Vein endothelial cell (primary cell): ENCODE measurements at places on chromosomes 11 and 22. TPM values are rescaled to one million over a fixed set of nuclear protein-coding genes. Genes with fewer than 3 reads are reported as not detected.

OTOG gene
- not detected in 2 replicates for total RNA-seq

OR5P2 gene
- total RNA-seq = 0.33 TPM in 1 of 2 replicates, not detected in the other

TBX1 gene
- 11.2 and 27.4 TPM in 2 replicates for total RNA-seq

TEX54 gene
- total RNA-seq = 0.98 TPM in 1 of 2 replicates, not detected in the other

CTSW gene
- total RNA-seq = 0.33 TPM in 1 of 2 replicates, not detected in the other

SLC17A6 gene
- not detected in 2 replicates for total RNA-seq

DCDC1 gene
- under 0.01 TPM in 2 replicates for total RNA-seq

ACO2 gene
- total RNA-seq = 82.0 and 96.0 TPM in 2 replicates

AGBL2 gene
- total RNA-seq = 0.10 and 3.6 TPM in 2 replicates

BTBD18 gene
- total RNA-seq = not detected in 2 replicates

SSTR3 gene
- total RNA-seq = not detected in 2 replicates

OR8G1 gene
- total RNA-seq = not detected in 2 replicates

TMEM45B gene
- 0.10 and 0.33 TPM in 2 replicates for total RNA-seq

SMTN gene
- 111 and 175 TPM in 2 replicates for total RNA-seq

FADD gene
- total RNA-seq = 50.0 and 51.3 TPM in 2 replicates

RGL4 gene
- not detected in 2 replicates for total RNA-seq

CCDC89 gene
- total RNA-seq = not detected in 2 replicates

OR51B4 gene
- total RNA-seq = not detected in 2 replicates

MB gene
- total RNA-seq = not detected in 2 replicates

C11orf86 gene
- not detected in 2 replicates for total RNA-seq

PSMD13 gene
- 162 and 206 TPM in 2 replicates for total RNA-seq

APOA4 gene
- not detected in 2 replicates for total RNA-seq

RPLP2 gene
- total RNA-seq = 227 and 292 TPM in 2 replicates

PIH1D2 gene
- total RNA-seq = 1.7 and 2.6 TPM in 2 replicates

SLC29A2 gene
- 0.65 and 0.67 TPM in 2 replicates for total RNA-seq

PTPRJ gene
- total RNA-seq = 2.9 and 3.3 TPM in 2 replicates

APOA5 gene
- not detected in 2 replicates for total RNA-seq

OR6X1 gene
- total RNA-seq = not detected in 2 replicates

TSPAN18 gene
- total RNA-seq = 60.3 and 71.2 TPM in 2 replicates

KRTAP5-11 gene
- total RNA-seq = not detected in 2 replicates

ALDH3B1 gene
- total RNA-seq = 0.67 and 2.0 TPM in 2 replicates

ARHGEF17 gene
- 27.0 and 36.6 TPM in 2 replicates for total RNA-seq

ANO3 gene
- total RNA-seq = not detected in 2 replicates

RAB30 gene
- total RNA-seq = 18.2 and 18.3 TPM in 2 replicates

ISX gene
- not detected in 2 replicates for total RNA-seq

RIBC2 gene
- 0.38 TPM in 1 of 2 replicates, not detected in the other for total RNA-seq

C22orf42 gene
- not detected in 2 replicates for total RNA-seq

CARD18 gene
- not detected in 2 replicates for total RNA-seq

TRIM51 gene
- total RNA-seq = not detected in 2 replicates

TMPRSS6 gene
- total RNA-seq = not detected in 2 replicates

OR8K3 gene
- total RNA-seq = not detected in 2 replicates

TMEM138 gene
- 19.5 and 24.8 TPM in 2 replicates for total RNA-seq

CSNK2A3 gene
- 3.8 and 4.2 TPM in 2 replicates for total RNA-seq

MS4A2 gene
- not detected in 2 replicates for total RNA-seq
